ENCODE measurements at places on chromosomes 3 and 15. TPM values are rescaled to one million over a fixed set of nuclear protein-coding genes. Genes with fewer than 3 reads are reported as not detected.

The RPS27L gene
- total RNA-seq, result 150 TPM

The MST1R gene
- 1.3 TPM for total RNA-seq

The GASK1A gene
- not detected for total RNA-seq

GRCh38 chr15:101378171-101378755, 83.2 kb upstream of the SNRPA1 start:
- no peaks in the 10 kb centered on the region for H3K36me3 ChIP-seq
- no peaks in the 10 kb centered on the region for H3K27me3 ChIP-seq
- H3K27ac ChIP-seq, result no peak overlapping the region
- DNase-seq, result no peak
- H3K4me1 ChIP-seq, result no peaks in the 10 kb centered on the region

DNA sequence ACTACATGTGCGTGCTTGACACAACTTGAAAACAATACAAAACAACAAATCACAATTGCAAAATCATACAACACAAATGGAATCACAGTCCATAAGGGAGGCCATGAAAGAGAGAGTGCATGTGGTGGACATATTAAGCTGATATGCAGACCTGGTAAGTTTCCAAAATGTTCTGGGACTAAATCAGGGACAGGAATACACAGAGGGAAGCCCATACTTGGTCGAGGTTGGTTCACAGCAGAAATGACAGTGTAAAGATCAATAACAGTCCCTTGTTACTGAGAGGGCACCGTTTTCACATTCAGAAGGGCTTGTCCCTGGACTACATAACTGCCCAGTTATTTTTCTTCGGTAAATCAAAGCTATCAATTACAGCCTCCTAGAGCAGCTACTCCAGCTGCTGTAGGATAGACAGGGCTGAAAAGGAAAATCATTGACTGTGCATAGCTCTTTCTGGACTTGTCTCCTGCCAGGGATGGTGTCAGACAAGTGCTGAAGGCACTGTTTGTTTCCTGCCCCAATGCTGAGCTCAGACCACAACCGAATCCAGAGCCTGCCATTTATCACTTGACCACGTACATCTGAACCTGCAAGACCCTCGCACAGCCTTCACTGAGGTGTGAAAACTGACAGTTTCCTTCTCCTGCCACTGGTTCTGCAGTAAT, 79.5 kb upstream of the KCNMB2 start:
- H3K27me3 ChIP-seq, result no peaks in the 10 kb centered on the region
- DNase-seq, result no peak
- no peaks in the 10 kb centered on the region for H3K4me1 ChIP-seq
- H3K27ac ChIP-seq, result no peak overlapping the region
- no peaks in the 10 kb centered on the region for H3K36me3 ChIP-seq

GRCh38 chr3:38149708-38150107, 11.2 kb downstream of the MYD88 start:
- H3K27ac ChIP-seq, result no peak overlapping the region
- DNase-seq, result no peak
- no peaks in the 10 kb centered on the region for H3K27me3 ChIP-seq
- peaks cover 23% of the 10 kb centered on the region for H3K4me1 ChIP-seq

DNA sequence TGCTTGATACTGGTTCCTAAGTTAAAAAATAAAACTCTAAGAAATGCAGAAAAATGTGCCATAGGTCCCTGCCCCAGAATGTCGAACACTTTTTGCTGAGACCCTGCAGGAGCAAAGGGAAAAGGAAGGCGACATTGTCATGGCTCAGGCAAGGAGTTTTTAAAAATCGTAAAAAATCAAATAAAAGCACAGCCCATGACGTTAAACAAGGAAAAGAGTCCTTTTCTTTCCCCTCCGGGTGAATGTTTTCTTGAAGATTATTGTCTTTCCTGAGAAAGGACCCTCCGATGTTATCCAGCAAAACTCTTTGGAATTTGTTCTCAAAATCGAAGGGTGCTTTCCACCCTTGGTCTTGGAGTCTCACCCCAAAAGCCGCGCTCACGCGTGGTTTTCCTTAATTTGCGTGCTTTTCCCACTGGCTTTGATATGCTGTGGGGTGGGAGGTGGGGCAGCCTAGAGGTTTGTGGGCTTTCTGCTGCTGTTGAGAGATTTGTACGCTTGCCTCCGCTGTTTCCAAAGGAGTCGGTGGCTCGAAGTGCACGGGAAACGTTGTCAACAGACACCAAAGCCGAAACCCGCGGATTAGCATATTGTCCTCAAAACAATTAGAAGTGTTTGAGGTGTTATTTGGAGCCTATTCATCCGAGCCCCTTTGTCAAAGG, 2.9 kb downstream of the SOX14 start:
- no peaks in the 10 kb centered on the region for H3K36me3 ChIP-seq
- peaks cover 24% of the 10 kb centered on the region for H3K27me3 ChIP-seq
- no peak overlapping the region for H3K27ac ChIP-seq

DNA sequence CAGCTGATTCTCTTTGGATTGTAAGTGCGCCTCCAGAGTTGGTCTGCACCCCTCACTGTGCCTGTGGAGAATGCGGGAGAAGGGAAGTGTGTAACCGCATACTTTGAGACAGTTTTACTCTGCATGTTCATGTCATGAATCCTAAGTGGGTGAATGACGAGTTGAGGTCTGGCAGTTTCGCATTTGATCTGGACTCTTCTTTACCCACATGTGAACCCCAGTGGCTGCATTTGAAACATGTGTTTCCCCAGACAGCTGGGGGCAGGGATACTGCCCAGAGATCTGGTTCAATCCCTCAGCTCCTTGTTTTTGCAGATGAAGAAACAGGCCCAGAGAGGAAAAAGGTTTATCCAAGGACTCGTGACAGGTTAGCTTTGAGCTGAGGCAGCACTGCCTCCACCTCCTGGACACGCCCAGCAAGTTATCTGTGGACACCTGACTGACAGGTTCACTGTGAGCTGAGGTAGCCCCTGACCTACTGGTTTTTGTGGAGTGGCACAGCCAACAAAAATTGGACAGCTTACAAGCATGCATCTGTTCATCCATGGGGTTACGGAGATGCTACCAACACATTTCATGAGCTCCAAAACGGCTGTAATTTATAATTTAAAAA, 207.3 kb downstream of the XXYLT1 start:
- no peaks in the 10 kb centered on the region for H3K4me1 ChIP-seq
- no peaks in the 10 kb centered on the region for H3K27me3 ChIP-seq
- H3K4me3 ChIP-seq, result no peak overlapping the region
- H3K27ac ChIP-seq, result no peak overlapping the region
- no peak for DNase-seq

GRCh38 chr3:56833022-56833421, 31.3 kb upstream of the ARHGEF3 start:
- no peaks in the 10 kb centered on the region for H3K4me1 ChIP-seq
- no peaks in the 10 kb centered on the region for H3K27me3 ChIP-seq
- H3K36me3 ChIP-seq, result no peaks in the 10 kb centered on the region
- H3K27ac ChIP-seq, result no peak overlapping the region
- no peak overlapping the region for H3K4me3 ChIP-seq

DNA sequence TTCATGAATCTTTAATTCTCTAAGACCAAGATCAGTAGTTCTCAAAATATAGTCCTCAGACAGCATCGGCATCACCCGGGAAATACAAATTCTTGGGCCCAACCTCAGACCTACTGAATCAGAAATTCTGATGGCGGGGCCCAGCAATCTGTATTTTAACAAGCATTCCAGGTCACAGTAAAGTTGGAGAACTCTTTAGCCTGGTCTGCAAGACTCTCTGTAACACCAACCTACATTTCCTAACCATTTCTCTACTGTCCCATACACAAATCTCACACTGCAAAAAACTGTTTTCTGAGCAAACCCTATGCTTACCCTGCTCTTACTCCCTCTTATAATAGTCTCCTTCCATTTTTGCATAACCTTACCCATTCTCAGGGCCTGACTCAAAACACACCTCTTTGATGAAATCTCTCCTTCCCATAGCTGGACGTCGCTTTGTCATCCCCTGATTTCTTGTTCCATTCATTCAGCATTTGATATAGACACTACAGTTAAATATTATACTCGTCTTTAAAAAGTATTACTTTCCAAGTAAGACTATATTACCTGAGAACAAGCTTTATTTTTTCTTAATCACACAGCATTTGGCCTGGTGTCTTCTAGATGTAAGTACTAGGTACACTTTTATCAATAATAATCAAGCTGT, 83.3 kb upstream of the MYO5C start:
- H3K4me3 ChIP-seq, result no peak overlapping the region
- no peaks in the 10 kb centered on the region for H3K27me3 ChIP-seq
- DNase-seq, result no peak

- no peak overlapping the region for H3K4me3 ChIP-seq
- H3K27ac ChIP-seq, result no peak overlapping the region
- H3K36me3 ChIP-seq, result no peaks in the 10 kb centered on the region
- no peaks in the 10 kb centered on the region for H3K27me3 ChIP-seq
- no peak for DNase-seq
These were observed 97.5 kb downstream of the CFAP20DC start for GRCh38 chr3:58952128-58952917.

DNA sequence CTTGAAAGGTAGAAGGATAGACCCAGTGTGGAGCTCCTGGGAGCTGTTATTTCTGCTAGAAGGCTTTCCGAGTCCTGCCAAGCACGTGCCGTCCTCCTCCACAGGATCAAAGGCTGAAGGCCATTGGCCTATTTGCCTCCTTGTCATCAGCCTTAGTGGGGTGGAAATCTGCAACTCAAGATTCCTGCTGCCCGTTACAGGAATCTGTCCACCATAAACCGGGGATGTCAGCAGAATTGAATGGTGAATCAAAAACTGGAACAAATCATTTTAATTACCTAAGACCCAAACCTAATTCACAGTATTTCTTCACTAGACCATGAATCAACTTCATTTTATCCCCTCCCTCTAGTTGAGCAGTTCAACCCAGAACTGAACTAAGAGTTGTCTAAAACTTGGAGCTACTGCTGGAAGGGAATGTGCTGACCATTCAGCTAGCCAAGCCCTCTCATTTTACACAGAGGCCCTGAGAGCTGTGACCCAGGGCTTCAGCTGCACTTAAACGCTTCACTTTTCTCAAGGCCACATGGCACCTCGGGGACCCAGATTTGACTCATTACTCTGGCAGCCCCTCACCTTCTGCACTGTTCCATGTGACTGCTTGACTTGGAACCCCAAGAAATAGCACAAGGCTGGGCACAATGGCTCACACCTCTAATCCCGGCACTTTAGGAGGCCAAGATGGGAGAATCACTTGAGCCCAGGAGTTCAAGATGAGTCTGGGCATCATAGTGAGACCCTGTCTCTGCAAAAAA, 36.8 kb upstream of the KIF23 start:
- DNase-seq, result no peak
- H3K36me3 ChIP-seq, result no peaks in the 10 kb centered on the region
- H3K27ac ChIP-seq, result no peak overlapping the region
- H3K27me3 ChIP-seq, result no peaks in the 10 kb centered on the region

- no peaks in the 10 kb centered on the region for H3K4me1 ChIP-seq
- no peak overlapping the region for H3K27ac ChIP-seq
- no peak for DNase-seq
- H3K27me3 ChIP-seq, result no peaks in the 10 kb centered on the region
- no peaks in the 10 kb centered on the region for H3K36me3 ChIP-seq
- H3K4me3 ChIP-seq, result no peak overlapping the region
These were observed 62.8 kb upstream of the SNRPA1 start for GRCh38 chr15:101357885-101358284.

DNA sequence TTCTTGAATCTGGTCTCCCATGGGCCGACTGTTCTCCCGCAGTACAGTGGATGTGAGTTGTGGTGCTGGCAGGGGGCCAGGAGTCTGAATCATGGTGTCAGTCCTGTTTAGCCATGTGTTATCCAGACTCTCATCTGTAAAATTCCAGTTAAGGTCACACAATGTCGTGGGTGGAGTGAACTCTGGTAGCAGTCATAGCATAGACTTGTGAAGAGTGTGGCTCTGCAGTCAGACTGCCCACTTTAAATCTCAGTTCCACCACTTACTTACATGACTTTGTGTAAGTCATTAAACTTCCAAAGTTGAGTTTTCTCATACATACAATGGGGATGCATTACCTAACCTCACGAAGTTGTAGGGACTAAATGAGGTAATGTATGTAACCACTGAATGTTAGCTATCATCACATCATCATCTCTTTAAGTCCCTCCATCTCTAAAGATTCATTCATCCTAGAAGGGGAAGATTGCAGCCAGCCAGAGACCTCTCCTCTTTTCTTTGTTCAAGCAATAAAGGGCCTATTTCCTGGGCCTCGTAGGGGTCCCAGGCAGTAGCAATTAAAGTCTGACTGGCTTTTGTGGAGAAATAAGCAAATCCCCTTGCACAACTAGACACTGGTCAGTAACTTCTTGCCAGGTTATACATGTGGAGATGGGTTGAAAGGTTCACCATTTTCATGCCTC, 93.9 kb downstream of the PCCB start:
- no peaks in the 10 kb centered on the region for H3K4me1 ChIP-seq
- H3K27me3 ChIP-seq, result no peaks in the 10 kb centered on the region
- H3K4me3 ChIP-seq, result no peak overlapping the region
- DNase-seq, result no peak
- H3K27ac ChIP-seq, result no peak overlapping the region

- peaks cover 35% of the 10 kb centered on the region for H3K4me1 ChIP-seq
- peak overlapping the region; percentile 75 for H3K27ac ChIP-seq
- DNase-seq, result peak; percentile 15
- no peaks in the 10 kb centered on the region for H3K27me3 ChIP-seq
- H3K4me3 ChIP-seq, result peak overlapping the region; percentile 54
- no peaks in the 10 kb centered on the region for H3K36me3 ChIP-seq
These were observed 1.0 kb downstream of the ZFAND6 start for GRCh38 chr15:80060356-80061006.

- H3K27ac ChIP-seq, result no peak overlapping the region
- H3K36me3 ChIP-seq, result no peaks in the 10 kb centered on the region
- H3K27me3 ChIP-seq, result no peaks in the 10 kb centered on the region
- H3K4me1 ChIP-seq, result peaks cover 13% of the 10 kb centered on the region
- no peak overlapping the region for H3K4me3 ChIP-seq
These were observed 65.1 kb downstream of the PIK3CB start for GRCh38 chr3:138769616-138770015.

- H3K27me3 ChIP-seq, result no peaks in the 10 kb centered on the region
- H3K27ac ChIP-seq, result no peak overlapping the region
- no peak overlapping the region for H3K4me3 ChIP-seq
- DNase-seq, result no peak
- H3K36me3 ChIP-seq, result no peaks in the 10 kb centered on the region
- no peaks in the 10 kb centered on the region for H3K4me1 ChIP-seq
These were observed 167.4 kb downstream of the NTRK3 start for GRCh38 chr15:88089024-88089620.

DNA sequence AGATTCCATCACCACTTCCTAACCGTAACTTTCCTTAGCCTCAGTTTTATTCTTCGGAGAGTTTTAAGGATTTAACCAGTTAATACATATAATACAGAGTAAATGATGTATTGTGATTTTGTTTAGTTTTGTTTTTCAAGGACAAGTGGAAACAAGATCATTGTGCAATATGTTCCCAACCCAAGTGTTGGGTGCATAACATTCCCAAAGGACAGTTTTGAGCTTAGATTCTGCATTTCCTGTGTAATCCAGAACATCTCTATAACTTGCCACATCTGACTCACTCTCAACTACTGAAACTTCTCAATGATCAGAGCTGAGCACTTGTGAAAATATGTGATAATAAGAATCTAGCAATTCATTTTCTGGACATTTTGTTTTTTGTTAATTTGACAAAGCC, 466.1 kb upstream of the PPP2R3A start:
- no peak overlapping the region for H3K4me3 ChIP-seq
- no peak overlapping the region for H3K27ac ChIP-seq
- H3K4me1 ChIP-seq, result no peaks in the 10 kb centered on the region
- no peaks in the 10 kb centered on the region for H3K36me3 ChIP-seq

- H3K27ac ChIP-seq, result no peak overlapping the region
- H3K4me3 ChIP-seq, result no peak overlapping the region
- peaks cover 81% of the 10 kb centered on the region for H3K4me1 ChIP-seq
- H3K36me3 ChIP-seq, result peaks cover 12% of the 10 kb centered on the region
These were observed 465.8 kb downstream of the FOXP1 start for GRCh38 chr3:71117572-71118247.

- H3K4me3 ChIP-seq, result no peak overlapping the region
- H3K36me3 ChIP-seq, result no peaks in the 10 kb centered on the region
- no peaks in the 10 kb centered on the region for H3K27me3 ChIP-seq
- H3K4me1 ChIP-seq, result no peaks in the 10 kb centered on the region
These were observed 39.5 kb upstream of the GOLGA6B start for GRCh38 chr15:72614810-72615532.

Data from CD4-positive, alpha-beta memory T cell (primary cell).